ENCODE measurements at places on chromosomes 7 and 10.

GRCh38 chr10:59016043-59016442 is 160.4 kb upstream of the PHYHIPL start:
- no peak for DNase-seq

DNA sequence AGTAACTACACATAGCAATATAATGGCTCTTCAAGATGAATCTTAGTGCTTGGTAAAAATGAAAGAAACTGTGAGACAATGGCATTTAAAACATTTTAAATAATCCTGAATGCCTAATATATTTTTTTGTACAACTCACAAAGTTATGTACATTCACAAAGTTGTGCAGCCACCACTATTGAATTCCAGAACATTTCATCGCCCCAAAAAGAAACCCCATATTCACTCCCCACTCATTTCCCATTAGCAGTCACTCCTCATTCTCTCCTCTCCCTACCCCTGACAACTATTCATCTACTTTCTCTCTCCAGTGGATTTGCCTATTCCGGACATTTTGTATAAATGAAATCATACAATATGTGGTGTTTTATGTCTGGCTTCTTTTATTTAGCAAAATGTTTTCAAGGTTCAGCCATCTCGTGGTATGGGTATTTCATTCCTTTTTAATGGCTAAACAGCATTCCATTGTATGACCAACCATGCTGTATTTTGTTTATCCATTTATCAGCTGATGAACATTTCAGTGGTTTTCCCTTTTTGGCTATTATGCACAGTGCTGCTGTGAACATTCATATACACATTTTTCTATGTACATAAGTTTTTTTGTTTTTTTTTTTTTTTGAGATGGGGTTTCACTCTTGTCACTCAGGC is 34.7 kb downstream of the ENTPD7 start:
- no peak for DNase-seq

DNA sequence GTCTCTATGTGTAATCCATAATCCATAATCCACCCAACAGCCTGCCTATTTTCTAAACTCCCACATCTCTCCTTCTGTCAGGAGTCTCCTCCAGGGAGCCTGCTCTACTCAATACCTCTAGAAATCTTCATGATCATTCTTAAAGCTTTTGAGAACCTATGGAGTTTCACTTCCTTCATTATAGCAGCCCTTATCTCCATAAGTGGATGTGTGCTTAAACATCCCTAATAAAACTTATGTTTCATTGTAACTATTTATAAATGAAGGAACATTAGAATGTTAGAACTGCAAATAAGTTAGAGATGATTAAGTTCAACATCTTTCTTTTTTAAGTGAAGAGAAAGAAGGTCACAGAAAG is 8.5 kb downstream of the CPED1 start:
- DNase-seq = no peak

GRCh38 chr7:118452128-118452527 is 227.6 kb downstream of the ANKRD7 start:
- DNase-seq = no peak

DNA sequence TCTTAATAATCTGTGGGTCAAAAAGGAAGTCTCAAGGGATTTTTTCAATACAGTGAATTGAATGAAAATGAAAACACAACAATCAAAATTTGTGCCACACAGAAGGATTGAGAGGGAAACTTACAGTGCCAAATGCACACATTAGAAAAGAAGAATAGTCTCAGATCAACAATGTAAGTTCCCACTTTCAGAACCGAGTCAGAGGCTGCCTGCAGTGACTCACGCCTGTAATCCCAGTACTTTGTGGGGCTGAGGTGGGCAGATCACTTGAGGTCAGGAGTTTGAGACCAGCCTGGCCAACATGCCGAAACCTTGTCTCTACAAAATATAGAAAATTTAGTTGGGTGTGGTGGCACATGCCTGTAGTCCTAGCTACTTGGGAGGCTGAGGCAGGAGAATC is 12.5 kb upstream of the KEL start:
- no peak for DNase-seq

GRCh38 chr7:150728609-150729008 is 8.6 kb upstream of the GIMAP5 start:
- DNase-seq = no peak

GRCh38 chr7:80385508-80385907 is 126.4 kb downstream of the GNAT3 start:
- no peak for DNase-seq

- DNase-seq = no peak
These were observed 5.1 kb downstream of the AUTS2 start for GRCh38 chr7:69603351-69603750.

DNA sequence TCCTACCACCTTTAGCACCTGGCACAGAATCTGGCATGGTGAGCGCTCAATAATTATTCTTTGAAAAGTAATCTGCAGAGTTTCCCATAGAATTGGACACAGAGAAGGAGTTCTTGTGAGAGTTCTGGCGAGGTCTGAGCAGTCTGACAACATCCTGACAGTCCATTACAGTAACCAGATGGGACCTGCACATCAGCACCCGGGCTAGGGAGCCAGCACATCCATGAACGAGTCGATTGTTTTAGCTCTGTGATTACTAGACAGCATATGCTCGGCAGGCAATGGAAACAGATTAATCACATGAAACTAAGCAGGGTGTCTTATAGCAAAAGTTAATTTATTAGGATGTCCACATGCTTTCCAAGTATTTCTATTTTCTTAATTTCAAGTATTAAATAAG is 96.7 kb downstream of the SEMA3D start:
- DNase-seq = no peak

Data from common myeloid progenitor, CD34-positive (primary cell).